ENCODE measurements at places on chromosomes 11 and 22.

DNA sequence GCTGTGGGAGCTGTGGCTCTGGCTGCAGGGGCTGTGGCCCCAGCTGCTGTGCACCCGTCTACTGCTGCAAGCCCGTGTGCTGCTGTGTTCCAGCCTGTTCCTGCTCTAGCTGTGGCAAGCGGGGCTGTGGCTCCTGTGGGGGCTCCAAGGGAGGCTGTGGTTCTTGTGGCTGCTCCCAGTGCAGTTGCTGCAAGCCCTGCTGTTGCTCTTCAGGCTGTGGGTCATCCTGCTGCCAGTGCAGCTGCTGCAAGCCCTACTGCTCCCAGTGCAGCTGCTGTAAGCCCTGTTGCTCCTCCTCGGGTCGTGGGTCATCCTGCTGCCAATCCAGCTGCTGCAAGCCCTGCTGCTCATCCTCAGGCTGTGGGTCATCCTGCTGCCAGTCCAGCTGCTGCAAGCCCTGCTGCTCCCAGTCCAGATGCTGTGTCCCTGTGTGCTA, 514 bp downstream of the KRTAP5-9 start:
- DNase-seq = no peak

GRCh38 chr11:76745044-76745376, 38.1 kb upstream of the TSKU start:
- DNase-seq = no peak

- no peak for DNase-seq
These were observed 14.0 kb downstream of the MYEOV start for GRCh38 chr11:69307871-69308431.

GRCh38 chr11:100315946-100316345, 371.1 kb upstream of the ARHGAP42 start:
- DNase-seq = no peak

DNA sequence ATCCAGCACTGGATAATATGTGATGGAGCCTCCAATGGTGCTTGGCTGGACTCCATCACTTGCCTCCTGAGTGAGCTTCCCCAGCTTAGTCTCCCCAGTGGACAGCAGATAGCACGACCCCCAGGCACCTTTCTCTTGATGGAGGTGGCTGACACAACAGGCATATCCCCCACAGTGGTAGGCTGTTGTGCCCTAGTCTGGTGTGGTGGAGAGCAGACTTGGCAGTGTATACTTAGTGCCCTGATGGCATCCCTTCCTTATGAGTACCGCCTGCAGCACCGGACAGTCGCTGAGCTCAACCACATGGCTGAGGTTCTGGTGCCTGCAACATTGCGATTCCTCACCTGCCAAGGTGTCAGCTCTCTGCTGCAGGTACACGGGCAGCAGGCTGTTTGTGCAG, 50.1 kb downstream of the DNHD1 start:
- no peak for DNase-seq

DNA sequence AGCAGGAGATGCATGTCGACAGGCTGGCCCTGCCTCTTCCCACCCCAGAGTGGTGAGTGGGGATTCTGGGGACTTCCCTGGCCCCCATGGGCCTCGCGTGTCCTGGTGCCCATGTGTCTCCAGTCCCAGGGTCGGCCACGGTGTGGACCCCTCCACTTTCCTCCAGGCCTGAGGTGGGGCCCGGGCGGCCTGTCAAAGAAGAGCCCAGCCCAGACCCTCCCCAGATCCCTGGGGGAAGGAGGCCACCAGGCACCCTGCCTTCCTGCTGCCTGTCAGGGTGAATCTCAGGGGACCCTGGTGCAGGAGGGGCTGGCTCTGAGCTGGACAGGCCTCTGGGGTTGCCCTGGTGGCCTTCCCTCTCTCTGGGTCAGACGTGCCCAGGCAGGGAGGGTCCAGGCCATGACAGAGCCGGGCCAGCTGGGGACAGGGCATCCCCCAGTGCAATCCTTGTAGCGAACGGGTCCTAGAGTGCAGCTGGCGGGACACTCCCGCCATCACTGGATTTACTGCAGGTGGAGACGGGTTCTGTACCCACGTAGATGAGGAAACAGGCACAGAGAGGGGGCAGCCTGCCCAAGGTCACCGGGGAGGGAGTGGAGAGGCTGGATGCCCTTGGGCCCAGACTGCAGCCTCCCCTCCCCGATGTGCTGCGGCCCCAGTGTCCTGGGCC, 13.5 kb upstream of the MUC6 start:
- DNase-seq = no peak

GRCh38 chr22:20001082-20001638, 15.5 kb downstream of the ARVCF start:
- DNase-seq = no peak

- no peak for DNase-seq
These were observed 2.8 kb upstream of the NARS2 start for GRCh38 chr11:78577495-78577894.

DNA sequence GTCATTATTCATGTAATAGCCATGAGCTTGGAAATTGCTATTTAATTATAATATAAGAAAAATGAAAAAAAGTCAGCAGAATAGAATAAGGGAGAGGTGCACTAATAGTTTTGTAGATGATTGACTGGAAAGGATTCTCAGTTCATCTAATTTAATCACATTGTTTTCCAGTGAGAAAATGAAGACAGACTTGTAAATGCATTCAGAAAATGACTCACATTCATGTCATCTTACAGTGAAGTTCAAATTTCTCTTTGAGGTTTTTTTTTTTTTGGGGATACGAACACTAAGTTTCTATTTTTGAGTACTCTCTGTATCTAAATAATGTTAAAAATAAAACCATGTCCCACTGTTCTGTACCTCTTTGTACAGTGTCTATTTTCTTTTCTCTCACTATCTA, 18.5 kb upstream of the OR4A16 start:
- no peak for DNase-seq

- DNase-seq = no peak
These were observed 158.4 kb downstream of the TEAD1 start for GRCh38 chr11:12832480-12833224.

DNA sequence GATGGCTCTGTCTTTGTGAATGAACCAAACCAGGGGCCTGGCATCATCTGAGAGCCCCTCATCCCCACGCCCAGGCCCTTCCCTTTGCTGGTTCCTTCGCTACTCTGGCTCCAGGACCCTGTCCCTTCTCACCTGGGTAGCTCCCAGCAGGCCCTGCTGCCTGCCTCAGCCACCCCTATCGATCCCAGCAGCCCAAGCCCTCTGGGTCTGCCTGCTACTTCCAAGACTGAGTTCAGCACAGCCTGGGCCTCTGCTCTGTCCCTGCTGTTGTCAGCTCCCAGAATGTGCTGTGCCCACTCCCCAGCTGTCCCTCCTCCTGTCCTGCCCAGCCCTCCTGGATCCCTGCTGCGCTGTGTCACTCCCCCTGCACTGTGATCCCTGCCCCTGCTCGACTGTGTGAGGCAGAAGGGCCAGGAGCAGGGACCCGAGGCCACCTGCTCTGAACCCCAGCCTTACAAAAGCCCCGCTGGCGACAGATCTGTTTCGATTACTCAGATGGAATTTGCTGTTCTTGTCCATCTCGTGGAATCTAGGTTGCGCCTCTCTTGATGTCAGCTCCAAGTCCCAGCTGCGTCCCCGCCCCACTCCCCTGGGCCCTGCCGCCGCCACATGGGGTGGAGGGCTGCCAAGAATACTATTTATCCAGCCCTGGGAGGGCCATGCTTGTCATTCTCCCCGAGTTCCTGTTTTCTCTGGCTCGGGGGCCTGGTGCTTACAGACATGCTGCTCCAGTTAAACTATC, 13.0 kb downstream of the MRPL21 start:
- peak; percentile 11 for DNase-seq

DNA sequence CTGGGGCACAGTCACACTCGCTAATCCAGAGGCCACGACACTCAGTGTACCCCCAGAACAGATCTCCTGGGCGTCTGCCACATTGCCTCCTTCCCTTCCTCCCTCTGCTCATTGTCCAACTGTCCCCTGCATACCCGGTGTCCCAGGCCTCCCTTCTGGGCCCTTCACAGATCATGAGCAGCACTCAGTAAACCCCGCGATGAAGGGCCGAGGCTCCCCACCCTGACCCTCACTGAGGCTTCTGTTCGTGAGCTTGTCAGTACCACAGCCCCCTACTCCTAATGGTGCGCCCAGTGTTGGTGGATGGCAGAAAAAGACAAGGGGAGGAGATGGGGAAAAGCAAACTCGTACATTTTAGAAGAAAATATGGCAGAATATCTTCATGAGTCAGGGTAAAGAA, 12.6 kb downstream of the RSPH14 start:
- no peak for DNase-seq

- DNase-seq = no peak
These were observed 25.8 kb downstream of the DDIAS start for GRCh38 chr11:82927264-82927880.
